ENCODE measurements at places on chromosomes 2 and 18.

GRCh38 chr2:202429164-202429980 is 53.2 kb downstream of the BMPR2 start:
- DNase-seq = peak; percentile 78

GRCh38 chr18:57439985-57440330 is 4.8 kb downstream of the ONECUT2 start:
- DNase-seq = no peak

DNA sequence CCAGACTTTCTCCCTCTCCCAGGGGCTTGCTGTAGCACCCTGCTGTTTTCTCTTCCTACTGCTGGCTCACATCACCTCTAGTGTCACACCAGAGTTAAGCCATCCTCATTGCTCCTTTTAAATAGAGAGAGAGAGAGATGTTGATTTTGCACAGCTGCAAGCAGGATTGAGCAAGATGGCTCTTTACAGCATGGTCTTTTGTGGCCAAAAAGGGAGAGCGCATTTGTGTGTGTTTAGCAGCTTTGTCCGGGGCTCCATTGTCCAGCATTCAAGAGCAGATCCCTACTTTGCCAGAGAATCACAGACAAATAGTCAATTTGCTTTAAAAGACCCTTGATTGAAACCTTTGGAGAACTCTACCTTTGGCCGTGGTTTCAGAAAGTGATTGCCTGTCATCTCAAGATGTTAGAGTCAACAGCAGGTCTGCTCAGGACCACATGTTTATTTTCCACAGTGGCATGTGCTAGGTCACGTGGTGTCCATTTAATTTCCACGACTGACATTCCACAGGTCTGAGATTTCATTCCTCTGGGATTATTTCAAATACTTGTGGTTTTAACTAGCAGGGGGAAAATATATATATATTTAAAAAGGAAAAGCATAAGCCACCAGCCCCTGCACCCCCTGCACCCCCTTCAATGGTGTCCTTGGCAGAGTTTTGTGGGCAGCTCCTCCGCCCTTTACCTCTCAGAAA is 359.9 kb upstream of the SLC14A2 start:
- DNase-seq = peak; percentile 83

DNA sequence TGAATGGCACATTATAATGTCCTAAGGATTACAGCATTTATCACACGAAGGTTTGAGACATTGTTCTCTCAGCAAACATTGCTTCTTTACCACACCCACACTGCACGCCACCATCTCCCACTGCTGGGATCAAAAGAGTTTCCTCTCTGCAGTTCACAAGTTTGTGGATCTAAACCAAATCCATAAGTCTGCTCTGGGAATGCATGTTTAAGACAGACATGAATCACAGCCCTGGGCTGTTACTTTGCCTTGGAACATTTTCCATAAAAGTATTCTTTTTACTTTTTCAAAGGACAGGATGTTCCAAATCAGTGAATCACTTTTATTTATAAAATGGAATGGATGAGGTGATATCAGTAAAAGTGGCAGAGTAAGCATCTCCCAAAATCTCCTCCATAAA is 36.1 kb downstream of the STPG4 start:
- peak; percentile 94 for DNase-seq

DNA sequence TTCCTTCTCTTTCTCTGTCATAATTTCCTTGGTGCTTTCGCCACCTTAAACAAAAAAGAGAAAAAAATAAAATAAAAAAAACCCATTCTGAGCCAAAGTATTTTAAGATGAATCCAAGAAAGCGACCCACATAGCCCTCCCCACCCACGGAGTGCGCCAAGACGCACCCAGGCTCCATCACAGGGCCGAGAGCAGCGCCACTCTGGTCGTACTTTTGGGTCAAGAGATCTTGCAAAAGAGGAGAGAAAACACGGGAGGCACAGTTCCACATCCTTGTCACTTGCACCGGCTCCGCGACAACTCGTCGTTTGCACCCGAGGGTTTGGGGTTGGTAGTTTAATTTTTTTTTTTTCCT is 1.8 kb upstream of the SP9 start:
- DNase-seq = peak; percentile 3

All from umbilical cord (tissue), 2 donors.